Lower lobe of right lung (tissue), 2 donors: ENCODE measurements at places on chromosomes 12 and 14.

DNA sequence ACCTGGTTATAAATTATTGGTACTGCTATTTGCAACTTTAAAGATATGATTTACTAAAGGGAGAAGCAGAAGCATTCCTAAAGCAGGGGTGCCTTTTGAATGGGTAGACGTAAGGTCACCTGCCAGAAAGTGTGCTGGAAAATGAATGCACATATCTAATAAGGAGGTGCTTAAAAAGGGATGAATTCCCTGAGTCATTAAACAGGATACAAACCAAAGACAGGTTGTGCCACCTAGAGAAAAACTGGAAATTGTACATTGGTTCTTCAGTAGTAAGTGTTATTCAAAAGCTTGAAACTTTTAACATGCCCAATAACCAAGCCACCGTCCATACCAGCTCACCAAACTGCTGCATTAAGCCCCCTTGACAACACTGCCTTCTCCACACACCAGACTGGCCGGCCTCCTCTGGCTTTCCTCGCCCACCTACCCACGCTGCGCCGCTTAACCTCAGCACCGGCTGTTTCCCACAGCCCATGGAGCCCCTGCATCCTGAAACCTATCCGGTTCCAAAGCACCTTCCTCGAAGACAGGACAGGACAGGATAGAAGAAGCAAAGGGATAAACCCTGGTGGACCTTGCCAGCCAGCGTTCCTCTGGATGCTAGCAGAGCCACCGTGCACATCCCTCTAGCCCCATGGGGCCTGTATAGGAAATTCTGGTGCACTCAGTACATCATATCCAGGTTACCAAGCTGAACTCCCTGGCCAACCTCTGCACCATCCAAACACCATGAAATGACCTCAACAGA is 201.5 kb upstream of the CAND1 start:
- no peak for DNase-seq

GRCh38 chr12:113065126-113066007 is 8.8 kb downstream of the DTX1 start:
- DNase-seq: no peak

GRCh38 chr12:131928080-131928710 is 881 bp upstream of the PUS1 start:
- no peak for DNase-seq

DNA sequence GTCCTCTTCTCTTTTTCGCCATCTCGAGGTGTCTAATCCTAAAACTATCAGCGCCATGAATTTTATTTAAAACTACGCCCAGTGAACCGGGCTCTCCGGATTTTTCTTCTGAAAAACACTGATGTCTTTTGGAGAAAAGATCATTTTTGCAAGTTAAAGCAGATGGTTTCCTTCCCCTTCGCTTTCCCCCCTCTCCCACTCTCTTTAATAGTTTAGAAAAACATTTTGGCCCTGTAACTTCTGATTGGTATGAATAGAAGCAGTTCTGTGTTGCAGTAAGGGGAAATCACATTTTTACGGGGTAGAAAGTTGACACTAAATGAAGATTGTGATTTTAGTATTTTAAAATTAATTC is 1.1 kb downstream of the RAP1B start:
- DNase-seq: no peak

GRCh38 chr12:10364815-10365622 is 24.8 kb downstream of the KLRK1 start:
- peak; percentile 52 for DNase-seq

DNA sequence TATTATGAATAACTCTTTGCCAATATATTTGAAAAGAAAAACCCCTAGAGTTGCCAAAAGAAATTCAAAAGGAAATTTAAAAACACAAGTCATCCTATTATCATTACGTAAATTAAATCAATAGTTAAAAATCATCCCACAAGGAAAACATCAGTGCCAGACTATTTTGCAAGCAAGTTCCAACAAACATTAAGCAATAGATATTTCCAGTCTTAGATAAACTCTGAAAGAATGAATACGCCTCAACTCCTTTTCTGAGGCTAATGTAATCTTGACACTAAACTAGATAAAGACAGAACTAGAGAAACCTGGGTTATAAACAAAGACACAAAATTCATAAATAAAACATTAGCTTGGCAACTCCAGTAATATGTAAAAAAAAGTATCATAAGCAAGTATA is 245.9 kb downstream of the FOXN3 start:
- DNase-seq: no peak
